ENCODE measurements at places on chromosomes 11 and 22.

DNA sequence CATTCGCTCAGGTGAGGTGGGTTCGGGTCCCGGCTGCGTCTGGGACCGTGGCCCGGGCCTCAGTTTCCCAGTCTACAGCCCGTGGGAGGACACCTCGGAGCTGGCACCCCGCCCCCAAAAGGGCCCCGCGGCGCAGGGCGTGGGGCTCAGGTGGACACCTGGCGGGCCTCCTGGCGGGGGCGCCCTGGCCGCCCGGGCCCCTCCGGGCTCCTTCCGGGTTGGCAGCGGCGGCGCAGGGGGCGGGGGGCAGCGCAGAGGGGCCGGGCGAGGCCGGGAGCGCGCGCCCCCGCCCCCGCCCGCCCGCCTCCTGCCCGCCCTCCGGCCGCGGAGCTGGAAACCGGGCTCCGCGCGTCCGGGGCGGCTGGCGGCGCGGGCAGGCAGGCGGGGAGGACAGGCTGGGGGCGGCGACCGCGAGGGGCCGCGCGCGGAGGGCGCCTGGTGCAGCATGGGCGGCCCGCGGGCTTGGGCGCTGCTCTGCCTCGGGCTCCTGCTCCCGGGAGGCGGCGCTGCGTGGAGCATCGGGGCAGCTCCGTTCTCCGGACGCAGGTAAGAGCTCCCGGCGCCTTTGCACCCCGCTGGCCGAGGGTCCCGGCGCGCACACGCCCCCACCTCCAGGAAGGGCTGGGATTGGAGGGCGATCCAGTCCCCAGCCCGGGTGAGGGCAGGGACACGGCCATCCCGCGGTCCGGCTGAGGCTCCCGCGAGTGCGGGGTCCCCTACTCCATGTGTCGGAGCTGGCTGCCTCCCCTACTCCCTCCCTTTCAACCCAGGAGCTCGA lies at the start of gene EMID1:
TSS of gene EMID1 (plus strand) at position 303 of the 778 bp plus-strand sequence. CDS start at position 446, 143 bp downstream.
- DNase-seq, result peak; percentile 3

DNA sequence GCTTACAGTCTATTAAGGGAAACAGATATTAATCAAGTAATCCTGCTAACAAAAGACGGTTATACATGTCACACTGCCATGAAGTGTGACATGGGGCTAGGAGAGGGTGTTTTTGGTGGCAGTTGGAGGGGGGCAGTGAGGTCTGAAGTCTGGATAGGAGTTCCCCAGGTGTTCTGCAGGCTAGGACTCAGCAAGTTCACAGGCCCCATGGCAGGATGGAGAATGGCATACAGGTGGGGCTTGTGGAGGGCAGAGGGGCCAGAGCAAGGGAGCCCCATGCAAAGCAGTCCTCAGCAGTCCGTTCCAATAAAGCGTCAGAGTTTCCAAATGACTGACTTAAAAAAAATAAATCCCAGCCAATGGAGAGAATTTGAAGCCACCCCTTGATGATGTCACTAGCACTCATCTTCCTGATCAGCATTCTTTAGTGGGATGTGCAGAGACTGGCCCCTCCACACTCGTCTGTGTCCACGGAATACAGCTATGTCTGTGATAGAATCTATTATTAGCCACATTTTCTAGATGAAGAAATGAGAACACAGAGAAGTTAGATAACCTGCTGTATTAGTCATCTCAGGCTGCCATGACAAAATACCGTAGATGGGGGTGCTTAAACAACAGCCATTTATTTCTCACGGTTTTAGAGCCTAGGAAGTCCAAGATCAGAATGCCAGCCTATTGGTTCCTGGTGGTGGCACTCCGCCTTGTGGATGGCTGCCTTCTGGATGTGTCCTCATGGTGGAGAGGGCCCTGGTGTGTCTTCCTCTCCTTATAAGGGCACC lies 32.6 kb downstream of the PRDM11 start:
- DNase-seq, result no peak

DNA sequence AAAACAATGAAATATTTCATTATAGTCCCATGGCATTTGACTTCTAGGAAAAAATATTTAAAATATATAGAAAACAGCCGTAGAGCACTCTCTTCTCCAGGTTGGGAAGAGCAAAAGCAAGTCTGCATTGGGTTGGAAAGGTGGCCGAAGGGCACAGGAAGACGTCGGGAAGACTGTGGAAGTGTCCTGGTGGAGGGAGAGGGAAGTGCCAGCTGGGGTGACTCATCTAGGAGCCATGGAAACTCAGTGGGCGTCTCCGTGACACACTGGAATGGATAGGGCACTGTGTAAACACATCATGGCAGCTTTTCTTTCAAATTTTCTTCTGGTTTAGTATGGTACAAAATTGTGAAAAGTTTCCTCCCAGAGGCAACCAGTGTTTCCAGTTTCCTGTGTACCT lies 12.7 kb downstream of the GTPBP1 start:
- no peak for DNase-seq

GRCh38 chr11:61949169-61950034 lies 749 bp upstream of the BEST1 start:
- peak; percentile 26 for DNase-seq

- DNase-seq, result peak; percentile 94
These were observed at the start of gene FADD for GRCh38 chr11:70202920-70203750. FADD (plus strand) TSS chr11:70203296; CDS start chr11:70203460, 164 bp downstream.

- DNase-seq, result peak; percentile 44
These were observed 375 bp downstream of the SLC25A1 start for GRCh38 chr22:19178065-19178656.

- no peak for DNase-seq
These were observed 152.5 kb upstream of the NAV2 start for GRCh38 chr11:19560156-19560555.

DNA sequence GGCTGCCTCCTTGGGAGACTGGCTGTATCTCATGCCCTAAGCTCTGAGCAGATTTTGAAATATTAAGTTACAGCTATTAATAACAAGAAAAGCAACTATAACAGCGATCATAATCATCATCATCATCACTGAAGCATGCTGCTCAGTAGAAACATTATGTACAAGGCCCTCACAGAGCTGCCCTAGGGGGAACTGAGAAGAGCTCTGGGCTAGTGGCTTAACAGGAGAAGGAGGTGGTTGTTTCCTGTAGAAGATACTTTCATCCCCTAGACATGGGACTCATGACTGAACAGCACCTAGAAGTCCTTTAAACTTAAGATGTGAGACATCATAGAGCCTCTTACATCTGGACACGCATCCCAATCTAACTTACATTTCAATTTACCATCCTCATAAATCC lies 332.8 kb upstream of the PLET1 start:
- no peak for DNase-seq

GRCh38 chr11:72541257-72541974 lies 107.1 kb upstream of the CLPB start:
- DNase-seq, result no peak

DNA sequence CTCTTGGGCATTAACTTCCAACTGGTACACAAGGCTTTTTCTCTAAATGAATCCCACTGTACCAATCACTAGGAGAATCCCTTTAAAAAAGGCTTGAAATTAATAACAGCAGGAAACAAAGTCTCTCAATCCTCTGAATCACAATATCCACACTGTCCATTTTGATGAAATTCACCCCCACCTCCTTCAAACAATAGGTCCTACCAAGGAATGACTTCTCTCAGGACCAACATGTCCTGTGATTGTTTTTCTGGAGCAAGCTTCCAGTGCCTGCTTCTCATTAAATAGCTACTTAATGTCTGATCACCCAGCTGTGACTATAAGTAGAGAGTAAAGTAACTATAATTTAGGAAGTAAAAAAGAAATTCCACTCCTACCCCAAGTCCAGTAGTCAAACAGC lies 13.1 kb downstream of the NUMA1 start:
- no peak for DNase-seq

DNA sequence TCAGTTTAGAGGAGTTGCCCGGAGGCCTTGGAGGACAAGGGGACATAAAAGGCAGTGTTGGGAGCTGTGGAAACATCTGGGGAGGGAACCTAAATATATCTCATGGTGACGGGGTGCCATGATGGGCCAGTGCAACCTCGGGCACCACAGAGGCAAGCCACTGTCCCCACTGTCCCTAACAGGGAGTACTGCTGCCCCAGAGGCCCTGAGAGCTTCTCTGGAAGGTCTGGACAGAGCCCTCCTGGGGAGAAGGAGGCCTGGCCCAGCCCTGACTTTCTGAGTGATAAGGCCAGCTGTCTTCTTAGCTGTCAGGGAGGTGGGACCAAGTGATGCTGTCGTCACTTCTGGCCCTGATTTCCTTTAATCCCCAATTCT lies 5.5 kb upstream of the P2RY6 start:
- DNase-seq, result no peak

Data from CD4-positive, alpha-beta T cell treated with Interleukin-4 for 1 hour (primary cell).